GM23248 (cell line): ENCODE measurements at places on chromosomes 12 and 14.

DNA sequence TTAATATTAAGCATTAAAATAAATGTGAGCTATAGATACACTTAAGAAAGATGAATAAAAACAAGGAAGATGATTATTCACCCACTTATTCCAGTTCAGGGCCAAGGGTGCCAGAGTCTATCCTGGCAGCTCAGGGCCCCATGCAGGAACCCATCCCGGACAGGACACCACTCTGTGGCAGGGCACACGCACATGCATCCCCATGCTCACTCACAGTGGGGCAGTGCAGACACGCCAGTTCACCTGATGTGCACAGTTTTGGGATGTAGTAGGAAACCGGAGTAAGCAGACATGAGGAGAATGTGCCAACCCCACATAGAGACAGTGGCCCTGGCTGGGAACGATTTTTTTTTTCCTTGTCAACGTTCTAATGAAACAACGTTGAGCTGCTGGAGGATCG, 47.2 kb downstream of the DICER1 start:
- DNase-seq = no peak

DNA sequence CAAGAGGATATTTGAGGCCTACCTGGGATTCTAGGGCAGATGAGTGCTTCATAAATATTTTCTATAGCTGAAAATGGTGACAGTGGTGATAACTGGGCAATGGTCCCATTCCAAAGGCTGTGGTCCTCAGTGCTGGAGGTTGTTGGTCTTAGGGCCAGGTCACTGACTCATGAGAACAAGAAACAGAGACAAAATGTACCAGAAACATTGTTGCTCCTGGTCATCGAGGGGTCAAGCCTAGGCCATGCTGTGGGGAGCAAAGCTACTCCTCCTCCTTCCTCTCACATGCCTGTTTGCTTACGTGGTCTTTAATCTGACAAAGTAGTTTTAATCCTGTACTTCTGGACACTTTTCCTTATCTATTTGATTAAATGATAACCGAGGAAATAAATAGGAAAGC, 33.8 kb downstream of the ERG28 start:
- DNase-seq = no peak

- DNase-seq = no peak
These were observed 72.8 kb downstream of the C12orf42 start for GRCh38 chr12:103422746-103423515.

- no peak for DNase-seq
These were observed 70.4 kb downstream of the ARL6IP4 start for GRCh38 chr12:123050913-123051312.

- DNase-seq = no peak
These were observed 98.2 kb downstream of the SSPN start for GRCh38 chr12:26293612-26294011.

GRCh38 chr12:101793401-101793800, 37.4 kb downstream of the GNPTAB start:
- DNase-seq = peak; percentile 78

DNA sequence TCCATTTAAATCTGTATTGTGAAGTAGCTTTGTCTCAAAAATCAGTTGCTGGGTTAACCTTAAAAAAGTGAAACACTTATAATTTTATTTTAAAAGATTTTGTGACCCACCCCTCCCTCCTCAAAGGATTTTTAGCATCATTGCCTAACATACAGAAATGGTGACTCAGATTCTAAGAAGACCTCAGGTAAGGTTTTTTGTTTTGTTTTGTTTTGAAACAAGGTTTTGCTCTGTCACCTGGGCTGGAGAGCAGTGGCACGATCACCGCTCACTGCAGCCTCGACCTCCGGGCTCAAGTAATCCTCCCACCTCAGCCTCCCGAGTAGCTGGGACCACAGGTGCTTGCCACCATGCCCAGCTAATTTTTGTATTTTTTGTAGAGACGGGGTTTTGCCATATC, 74.2 kb downstream of the GNS start:
- no peak for DNase-seq

DNA sequence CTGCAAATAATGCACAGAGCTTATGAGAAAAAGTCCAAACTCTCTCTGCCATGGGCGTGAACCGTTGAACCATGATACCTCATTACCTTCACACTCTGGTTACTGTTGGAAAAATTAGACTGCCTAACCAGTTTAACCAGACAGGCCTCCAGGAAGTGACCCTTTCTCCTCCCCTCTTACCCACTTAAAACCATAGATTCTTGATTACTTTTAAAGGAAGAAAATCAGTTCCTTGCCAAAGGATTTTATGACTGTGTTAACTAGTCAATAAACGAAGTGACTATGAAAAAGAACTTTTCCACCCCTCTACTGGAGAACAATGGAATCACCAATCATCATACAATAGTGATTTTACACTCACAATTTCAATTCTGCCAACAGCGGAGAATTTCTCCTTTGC, 254.0 kb upstream of the ATP2B1 start:
- DNase-seq = peak; percentile 19

GRCh38 chr14:91300957-91301356, 56.5 kb upstream of the GPR68 start:
- peak; percentile 14 for DNase-seq

- DNase-seq = no peak
These were observed 226.9 kb upstream of the PLXNC1 start for GRCh38 chr12:93921521-93921920.

DNA sequence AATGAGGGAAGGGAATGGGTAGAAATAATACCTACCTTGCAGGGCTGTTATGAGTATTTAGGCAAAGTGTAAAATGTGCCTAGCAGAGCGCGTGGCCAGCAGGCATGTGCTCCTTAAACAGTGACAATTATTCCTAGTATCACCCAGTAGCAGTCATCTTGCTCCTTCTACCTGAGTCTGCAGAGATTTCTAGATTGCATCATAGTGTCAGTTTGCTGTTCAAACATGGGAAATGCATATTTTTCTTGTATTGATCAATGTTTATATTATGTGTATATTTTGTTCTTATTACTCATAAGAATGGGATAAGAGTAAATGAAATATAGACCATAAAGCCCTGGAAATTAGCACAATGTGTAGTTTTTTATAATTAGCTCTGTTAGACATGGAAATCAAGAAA, 37.3 kb upstream of the PLEKHG7 start:
- no peak for DNase-seq

GRCh38 chr14:46352844-46353243, 298.7 kb downstream of the RPL10L start:
- DNase-seq = no peak

DNA sequence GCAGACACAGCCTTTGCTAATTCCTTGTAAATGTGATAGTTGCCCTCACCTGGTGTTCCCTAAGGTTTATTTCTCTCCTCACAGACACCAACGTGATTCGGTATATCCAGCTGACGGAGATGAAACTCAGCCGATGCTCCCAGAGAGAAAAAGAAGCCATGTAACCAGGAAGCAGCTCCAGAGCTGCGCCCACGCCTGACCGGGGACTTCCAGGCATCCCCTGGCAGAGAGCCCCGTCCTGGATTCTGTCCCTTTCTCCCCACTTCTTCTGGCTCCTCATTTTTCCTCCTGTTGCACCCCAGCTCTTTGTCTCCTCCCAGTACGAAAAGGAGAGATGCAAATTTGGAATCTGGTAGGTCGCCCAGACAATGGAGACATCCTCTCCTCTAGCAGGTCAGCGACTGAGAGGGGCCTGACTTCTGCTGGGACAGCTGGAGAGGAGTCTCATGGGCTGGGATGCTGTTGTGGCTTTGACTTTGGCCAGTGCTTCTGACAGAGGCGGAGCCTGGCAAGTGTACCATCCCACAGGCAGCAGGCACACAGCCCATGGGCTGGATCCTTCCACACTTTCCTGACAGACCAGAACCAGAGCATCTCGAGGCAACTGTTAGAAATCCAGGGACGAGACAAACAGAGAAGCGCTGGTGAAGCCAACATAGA, 29.4 kb downstream of the TTC9 start:
- DNase-seq = no peak

GRCh38 chr14:93984987-93985410, 8.6 kb upstream of the ASB2 start:
- peak; percentile 85 for DNase-seq

DNA sequence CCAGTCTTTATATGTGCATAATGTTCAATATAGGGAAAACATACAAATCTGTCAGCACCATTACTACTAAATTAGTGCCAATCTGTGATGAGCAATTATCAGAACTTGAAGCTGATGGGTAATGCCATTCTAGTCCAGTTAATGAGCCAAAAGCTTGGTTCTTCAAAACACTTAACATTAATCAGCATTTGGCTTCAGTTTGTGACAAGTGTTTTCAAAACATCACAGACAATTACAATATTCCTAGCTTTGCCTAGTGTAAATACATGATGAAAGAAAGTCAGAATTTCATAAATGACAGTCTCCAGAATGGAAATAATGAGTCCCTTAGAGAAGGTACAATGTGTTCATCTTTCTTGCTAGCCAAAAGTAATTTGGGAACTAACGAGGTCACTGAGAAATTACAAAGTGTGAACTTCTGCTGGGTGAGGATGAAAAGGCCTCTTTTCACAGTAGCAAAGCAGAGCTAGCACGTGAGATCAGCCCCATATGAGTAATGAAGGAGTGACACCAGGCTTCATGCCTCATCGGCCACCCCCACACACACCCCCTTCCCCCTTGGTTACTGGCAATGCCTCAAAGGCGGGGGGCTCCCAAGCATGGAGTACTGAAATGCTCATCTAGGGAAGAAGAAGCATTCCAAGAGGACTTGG, 180.6 kb upstream of the EEA1 start:
- DNase-seq = peak; percentile 43

DNA sequence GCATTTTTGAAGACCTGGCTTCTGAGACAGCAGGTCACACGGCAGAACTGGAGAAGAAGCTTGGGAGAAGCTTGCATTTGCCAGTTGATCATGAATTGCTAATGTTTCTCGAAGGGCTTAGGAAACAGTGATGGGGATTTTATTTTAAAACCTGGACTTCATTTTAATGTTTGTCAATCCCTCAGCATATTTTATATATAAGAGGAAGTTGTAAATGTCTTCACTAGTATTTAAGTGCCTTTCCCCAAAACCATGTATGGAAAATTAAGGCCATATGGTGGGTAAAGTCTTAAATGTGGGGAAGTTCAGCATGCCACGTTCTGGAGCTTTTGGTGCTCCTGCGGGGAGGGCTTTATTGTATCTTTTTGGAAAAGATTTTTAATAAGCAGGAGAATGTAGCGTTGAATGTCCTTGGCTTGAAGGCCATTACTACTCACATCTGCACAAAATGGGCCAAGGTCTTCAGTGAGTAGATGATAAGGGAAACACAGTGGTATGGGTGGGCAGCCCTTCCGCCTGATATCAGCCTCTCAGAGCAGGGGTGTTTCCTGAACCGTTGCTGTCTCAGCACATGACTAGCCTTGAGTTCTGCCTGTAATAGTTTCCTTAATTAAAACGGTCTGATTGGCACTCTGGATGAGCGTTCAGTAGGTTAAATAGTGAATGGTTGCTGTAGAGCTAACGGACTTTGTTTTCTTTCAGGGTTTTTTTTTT, 511.4 kb downstream of the PCNX1 start:
- no peak for DNase-seq

- DNase-seq = peak; percentile 28
These were observed 9.4 kb downstream of the STX2 start for GRCh38 chr12:130829391-130830245.

DNA sequence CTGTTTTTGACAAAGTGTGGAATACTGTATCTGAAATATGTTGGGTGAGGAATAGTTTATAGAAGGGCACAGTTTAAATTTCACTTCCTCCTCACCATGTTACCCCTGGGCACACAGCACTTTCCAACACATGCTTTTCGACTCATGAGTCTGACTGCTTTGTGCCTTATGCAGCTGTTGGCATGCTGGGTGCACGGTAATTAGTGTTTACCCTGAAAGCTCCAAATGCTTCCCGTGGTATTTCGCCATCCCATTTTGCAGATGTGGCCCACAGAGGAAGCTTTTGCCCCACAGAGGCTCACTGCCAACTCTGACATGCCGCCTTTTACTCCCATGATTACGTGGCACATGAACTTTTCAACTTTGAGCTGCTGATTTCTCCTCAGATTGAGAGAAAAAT, 168.6 kb downstream of the PRKCH start:
- DNase-seq = no peak

- no peak for DNase-seq
These were observed 29.6 kb upstream of the SPPL3 start for GRCh38 chr12:120933786-120934185.

DNA sequence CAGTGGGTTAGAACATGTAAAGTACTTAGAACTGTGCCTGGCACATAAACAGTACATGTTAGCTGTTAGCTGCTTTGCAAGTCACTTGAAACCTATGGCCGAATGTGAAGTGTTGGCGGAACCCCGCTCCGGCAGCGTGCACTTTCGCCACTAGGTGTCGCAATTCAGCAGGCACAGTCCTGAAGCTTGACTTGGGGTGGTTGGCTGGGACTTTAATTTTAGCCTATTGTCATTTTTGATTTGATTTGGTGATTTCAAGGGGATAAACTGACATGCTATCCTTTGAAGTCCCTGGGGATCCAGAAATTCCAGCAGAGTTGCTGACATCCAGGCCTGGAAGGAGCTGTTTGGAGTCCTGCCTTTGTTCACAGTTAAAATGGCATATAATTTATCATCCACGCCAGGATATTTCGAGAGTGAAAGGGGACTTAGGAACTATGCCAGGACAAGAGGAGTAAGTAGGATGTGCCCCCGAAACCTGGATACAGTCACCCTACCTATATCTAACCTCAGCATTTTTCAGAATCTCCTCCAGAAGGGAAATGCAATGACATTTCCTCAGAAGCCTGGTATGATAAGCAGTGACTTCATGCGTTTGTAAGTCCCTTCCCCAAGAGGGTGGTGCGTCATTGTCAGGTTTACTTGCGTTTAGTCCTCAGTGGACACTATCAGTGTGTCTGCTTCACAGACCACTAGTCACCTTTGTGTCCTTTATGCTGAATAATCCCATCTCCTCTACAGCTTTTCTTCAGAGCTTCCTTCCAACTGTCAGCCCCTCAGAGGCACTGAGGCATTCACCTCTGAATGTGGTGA, 3.5 kb upstream of the TSPAN9 start:
- peak; percentile 79 for DNase-seq

- no peak for DNase-seq
These were observed 37.0 kb upstream of the PMCH start for GRCh38 chr12:102234599-102234998.

- DNase-seq = no peak
These were observed 1095.7 kb downstream of the AACS start for GRCh38 chr12:126160912-126161311.

DNA sequence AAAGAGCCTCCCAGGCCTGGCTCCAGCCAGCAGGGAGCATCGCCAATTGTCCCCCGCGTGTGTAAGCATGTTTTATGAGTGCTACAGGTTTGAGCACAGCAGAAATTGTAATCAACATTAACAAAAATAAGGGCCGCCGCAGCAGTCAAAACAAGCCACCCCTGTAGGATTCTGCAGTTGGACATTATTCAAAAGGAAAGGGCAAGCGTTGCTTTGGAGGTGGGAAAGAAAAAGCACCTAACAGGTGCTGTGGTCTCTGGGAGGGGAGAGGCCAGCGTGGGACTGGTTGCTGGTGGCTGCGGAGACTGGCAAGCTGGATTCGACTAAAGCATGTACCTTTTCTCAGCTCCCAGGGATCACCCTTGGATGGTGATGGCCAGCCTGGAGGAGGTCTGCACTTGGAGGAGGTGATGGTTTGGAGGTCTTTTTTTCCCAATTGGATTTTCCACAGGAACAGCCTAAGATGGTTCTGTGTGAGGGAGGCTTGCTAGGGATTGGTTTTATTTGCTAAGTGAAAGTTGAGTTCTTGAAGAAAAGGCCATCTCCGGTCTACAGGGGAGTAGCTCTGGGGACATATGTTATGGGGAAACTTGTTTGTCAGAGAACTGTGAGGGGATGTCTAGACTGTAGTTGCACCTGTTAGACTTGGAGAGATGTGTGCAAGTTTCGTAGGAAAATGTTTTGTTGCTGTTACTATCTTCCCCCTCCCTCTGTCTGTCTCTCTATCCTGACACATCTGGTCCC, 2.0 kb downstream of the DYRK2 start:
- DNase-seq = peak; percentile 37

- no peak for DNase-seq
These were observed 200.7 kb downstream of the PCNX1 start for GRCh38 chr14:71107921-71108320.
